Progenitor cell of endocrine pancreas (in vitro differentiated cells): ENCODE measurements at places on chromosomes 13 and 19. TPM values are rescaled to one million over a fixed set of nuclear protein-coding genes. Genes with fewer than 3 reads are reported as not detected.

DNA sequence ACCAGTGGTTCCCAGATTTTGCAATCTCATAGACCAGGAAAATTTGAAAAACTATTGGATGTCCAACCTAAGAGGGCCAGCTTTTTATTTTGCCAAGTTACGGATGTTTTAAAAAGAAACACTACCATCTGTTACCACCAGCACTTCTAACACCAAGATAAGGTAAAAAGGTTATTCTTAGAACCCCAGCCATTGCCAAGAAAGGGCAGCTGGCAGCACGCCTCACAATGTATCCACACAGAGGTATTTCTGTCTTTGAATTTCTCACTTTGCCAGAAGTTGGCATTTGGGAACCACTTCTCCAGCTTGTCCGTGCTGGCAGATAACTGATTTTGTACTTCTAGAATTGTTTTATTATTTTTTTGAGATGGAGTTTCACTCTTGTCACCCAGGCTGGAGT is 28.7 kb downstream of the CAPN12 start:
- DNase-seq, result no peak
- H3K4me1 ChIP-seq, result peaks cover 11% of the 10 kb centered on the region
- no peaks in the 10 kb centered on the region for H3K27me3 ChIP-seq
- H3K36me3 ChIP-seq, result peaks cover 21% of the 10 kb centered on the region

- H3K27ac ChIP-seq, result no peak overlapping the region
- H3K36me3 ChIP-seq, result no peaks in the 10 kb centered on the region
- H3K4me3 ChIP-seq, result no peak overlapping the region
- H3K27me3 ChIP-seq, result peaks cover 25% of the 10 kb centered on the region
Measured at GRCh38 chr19:4742723-4743646, 19.3 kb upstream of the DPP9 start.

DNA sequence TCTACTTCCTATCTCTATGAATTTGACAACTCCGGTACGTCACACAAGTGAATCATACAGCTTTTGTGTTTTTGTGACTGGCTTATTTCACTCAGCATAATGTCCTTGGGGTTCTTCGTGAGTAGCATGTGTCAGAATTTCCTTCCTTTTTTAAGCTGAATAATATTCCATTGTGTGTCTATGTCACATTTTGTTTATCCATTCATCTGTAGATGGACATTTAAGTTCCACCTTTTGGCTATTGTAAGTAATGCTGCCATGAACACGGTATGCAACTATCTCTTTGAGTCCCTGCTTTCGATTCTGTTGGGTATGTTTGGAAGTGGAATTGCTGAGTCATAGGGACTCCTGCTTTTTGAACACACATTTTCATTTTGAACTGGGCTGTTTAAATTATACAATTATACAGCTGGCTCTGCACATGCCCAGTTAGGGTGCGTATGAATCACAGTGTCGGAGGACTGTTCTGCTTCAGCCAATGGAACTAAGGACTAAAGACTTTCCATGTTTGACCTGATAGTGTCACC is 43.0 kb upstream of the C13orf42 start:
- no peak overlapping the region for H3K4me3 ChIP-seq
- peaks cover 40% of the 10 kb centered on the region for H3K4me1 ChIP-seq
- no peaks in the 10 kb centered on the region for H3K27me3 ChIP-seq

DNA sequence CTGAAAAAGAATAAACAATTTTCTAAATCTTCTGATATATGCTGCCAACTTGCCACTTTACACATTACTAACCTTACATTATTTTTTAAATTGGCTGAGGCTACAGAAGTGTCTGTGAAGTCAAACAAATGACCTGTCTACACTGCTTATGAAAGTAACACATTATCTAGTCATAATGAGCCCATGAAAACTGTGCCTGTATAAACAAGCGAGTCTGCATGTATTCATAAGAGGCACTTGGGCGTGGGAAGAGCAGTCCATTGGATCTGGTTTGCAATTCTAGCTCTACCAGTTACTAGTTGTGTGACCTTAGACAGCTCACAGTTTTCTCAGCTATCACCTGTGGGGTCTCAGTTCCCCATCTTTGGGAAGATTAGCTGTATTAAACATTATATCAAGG is 3.1 kb downstream of the VPS36 start:
- no peaks in the 10 kb centered on the region for H3K27me3 ChIP-seq
- peaks cover 14% of the 10 kb centered on the region for H3K4me1 ChIP-seq
- no peak overlapping the region for H3K4me3 ChIP-seq
- no peak overlapping the region for H3K27ac ChIP-seq

DNA sequence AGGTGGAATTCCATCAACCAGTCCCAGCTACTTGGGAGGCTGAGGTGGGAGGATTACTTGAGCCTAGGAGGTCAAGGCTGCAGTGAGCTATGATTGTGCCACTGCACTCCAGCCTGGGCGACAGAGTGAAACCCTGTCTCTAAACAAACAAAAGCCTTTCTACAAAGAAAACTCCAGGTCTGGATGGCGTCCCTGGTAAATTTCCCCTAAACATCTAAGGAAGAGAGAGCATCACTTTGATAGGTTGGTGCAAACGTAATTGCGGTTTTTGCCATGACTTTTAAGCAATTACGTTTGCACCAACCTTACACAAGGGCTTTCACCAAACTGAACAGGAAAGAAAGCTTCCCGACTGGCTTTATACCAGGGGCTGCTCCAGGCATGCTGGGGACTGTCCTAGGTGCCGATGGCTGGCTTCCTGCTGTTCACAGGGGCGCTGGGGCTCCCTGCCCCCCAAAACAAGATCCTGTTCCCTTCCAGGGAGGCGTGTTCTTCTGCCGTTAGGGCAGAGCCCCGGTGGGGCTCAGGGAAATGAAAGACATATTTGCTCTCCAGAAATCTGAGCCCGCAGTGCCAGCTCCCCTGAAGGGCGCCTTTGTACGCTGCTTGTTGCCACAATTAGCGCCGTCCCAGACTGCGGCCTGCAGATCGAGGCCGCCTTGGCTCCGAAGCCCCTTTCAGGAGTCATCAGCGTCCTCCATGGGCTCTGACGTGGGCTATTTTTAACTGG is 38.7 kb upstream of the KLF2 start:
- peaks cover 2% of the 10 kb centered on the region for H3K4me1 ChIP-seq
- H3K36me3 ChIP-seq, result no peaks in the 10 kb centered on the region
- H3K27me3 ChIP-seq, result peaks cover 10% of the 10 kb centered on the region
- H3K27ac ChIP-seq, result no peak overlapping the region

Gene KANK3
- total RNA-seq, result 0.36 and 0.91 TPM in 2 replicates

Gene SIGLEC7
- not detected in 2 replicates for total RNA-seq
